ENCODE measurements at places on chromosomes 16 and 17.

DNA sequence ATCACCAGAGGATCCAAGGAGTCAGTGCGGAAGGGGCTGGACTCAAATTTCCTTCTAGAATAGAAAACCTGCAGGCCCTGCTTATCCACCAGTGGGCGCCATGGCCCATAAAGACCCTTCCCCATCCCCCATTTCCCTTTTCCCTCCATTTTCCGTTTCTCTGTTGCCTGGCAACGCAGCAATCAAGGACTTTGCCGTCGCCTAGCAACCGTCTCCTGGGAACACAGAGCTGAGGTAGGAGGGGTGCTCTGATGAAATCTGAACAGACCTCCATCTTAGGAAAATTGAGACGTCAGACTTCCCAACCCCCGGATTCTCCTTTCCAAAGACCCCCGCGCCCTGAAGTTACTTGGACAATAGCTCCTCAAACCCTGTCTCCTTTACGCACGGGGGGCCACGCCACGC lies 5.7 kb downstream of the DLG4 start:
- DNase-seq = peak; percentile 43

GRCh38 chr17:1690544-1691221 lies 6.0 kb upstream of the PRPF8 start:
- no peak for DNase-seq

GRCh38 chr16:79169239-79169638 lies 431.3 kb downstream of the MAF start:
- no peak for DNase-seq

- no peak for DNase-seq
Measured at GRCh38 chr17:36807496-36808179, 129.6 kb upstream of the LHX1 start.

DNA sequence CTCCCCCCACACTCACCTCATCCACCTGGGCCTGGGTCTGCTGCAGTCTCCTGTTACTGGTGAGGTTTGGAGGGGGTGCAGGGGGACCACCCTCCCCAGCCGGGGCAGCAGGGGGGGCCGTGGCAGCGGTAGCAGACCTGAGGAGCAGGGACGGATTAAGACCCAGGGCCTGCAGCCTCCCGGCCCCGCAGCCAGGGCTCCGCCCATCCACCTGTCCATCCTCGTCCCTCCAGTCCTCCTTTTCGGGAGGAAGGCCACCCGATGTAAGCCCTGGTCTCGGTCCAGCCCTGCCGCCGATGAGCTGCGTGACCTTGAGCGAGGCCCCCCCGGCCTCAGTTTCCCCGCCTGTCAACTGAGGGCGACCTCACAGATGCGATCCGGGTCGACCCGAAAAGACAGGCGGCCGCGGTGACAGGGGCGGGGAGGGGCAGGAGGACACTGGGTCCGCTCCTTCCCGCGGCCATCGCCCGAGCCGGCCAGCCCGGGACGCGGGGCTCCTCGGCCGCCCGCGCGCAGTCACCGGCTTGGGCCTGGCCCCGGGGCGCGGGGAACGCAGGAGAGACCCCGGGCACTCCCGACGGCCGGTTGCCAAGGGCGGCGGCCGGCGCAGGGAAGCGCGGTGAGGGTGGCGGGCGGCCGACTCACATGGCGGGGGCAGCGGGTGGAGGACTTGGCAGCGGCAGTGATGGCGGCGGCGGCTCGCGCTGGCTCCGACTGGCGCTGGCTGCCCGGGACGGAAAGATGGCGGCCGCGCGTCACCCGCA lies at the start of gene VAMP2:
VAMP2 (minus strand) TSS at position 716 of the 764 bp plus-strand sequence; CDS start at position 647, 69 bp downstream.
- peak; percentile 69 for DNase-seq

Measured in RPMI8226 (cell line).